ENCODE measurements at places on chromosomes 2 and 18.

DNA sequence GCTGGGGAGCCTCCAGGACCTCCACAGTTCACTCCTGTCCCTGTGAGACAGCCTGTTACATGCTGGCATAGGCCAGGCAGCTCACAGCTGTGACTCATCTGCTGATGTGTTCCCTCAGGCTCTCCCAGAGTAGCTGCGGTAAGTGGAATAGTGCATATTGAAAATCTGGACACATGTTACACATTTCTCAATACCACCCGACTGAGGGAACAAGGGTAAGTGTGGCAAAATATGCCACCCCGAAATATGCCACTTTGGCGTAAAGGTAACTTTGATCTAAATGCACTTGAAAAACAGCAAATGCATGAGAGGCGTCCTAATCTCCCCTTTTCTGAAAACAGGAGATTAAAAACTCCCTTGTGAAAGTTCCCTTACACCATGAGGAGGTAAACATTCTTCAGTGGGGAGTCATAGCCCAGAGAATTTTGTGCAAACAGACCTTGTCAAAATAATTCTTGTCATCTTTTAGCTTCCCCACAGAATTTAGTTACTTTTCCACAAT is 557.9 kb downstream of the CCDC85A start:
- DNase-seq: no peak

DNA sequence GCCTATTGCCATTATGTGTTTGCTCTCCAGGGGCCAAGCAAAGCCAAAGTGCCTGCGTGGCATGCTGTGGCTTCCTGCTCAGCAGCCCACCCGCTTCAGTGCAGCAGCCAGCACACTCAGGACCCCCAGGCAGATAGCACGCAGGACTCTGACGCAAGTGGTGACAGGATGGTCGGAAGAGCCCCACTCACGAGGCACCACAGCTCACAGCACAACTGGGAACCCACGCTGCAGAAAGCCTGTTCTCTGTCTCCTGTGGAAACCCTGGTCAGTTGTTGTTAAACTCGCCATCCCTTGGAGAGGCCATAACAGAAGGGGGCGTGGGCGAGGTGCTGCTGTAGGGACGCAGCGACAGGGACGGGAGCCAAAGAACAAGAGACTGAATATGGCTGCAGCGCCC is 76.4 kb downstream of the HDAC4 start:
- no peak for DNase-seq

GRCh38 chr2:10835052-10835970 is 22.7 kb upstream of the PDIA6 start:
- peak; percentile 90 for DNase-seq

DNA sequence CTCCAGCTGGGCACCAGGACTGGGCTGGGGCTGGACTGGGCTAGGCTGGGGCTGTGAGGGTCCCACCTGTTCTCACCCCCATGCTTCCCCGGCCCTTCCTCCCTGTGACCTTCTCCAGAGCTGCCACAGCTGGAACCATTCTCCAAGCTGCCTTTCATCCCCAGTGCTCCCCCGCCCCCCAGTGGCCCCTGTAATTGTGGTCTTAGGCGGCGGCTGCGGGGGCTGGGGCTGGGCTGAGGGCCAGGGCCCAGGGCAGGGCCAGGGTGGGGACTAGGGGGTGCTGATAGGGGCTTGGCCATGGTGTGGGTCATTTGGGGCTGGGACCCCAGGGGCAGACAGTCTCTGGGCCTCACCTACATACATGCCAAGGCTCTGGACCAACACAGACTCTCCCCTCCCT is 2.8 kb upstream of the WNT10A start:
- DNase-seq: no peak

GRCh38 chr2:192030289-192030688 is 164.4 kb downstream of the TMEFF2 start:
- no peak for DNase-seq

DNA sequence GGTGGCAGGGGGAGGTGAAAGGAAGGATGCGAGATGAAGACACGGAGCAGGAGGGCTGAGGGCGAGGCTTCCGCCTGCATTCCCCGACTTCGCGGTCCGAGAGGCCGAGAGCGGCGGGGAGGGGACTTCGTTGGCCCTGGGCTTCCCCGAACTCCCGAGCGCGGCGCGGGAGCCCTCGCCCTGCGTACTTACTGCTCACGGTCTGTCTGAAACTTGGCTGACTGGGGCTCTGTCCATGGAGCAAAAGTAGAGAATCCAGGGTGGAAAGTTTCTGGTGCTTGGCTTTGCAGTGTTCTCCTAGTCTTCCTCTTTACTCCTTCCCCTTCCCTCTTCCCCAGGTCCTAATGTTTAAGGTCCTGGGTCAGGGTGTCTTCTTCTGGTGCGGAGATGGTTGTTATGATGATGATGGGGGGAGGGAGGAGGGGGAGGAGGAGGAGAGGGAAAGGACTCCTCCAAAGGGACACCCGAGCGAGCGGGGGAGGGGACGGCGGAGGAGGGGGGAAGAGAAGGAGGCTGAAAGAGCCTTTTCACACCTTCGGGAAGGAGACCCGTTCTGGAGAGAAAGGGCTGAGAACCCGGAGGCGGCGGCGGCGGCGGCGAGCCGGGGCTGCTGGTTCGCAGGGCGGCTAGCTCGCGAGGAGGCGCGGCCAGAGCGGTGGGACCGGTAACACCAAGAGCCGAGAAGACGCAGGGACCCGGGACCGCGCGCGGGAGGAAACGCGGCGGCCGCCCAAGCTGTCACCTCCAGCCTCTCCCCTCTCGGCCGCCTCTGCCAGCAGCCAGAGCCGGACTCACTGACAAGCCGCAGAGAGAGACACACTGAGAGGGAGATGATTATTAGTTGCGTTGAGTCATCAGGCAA is at the start of gene SATB2:
Gene SATB2 (minus strand): TSS at position 793 of the 862 bp plus-strand sequence. CDS start 1,902 bp downstream, outside the sequence.
- no peak for DNase-seq

Data from Karpas-422 (cell line).